ENCODE measurements at places on chromosomes 6 and 20.

DNA sequence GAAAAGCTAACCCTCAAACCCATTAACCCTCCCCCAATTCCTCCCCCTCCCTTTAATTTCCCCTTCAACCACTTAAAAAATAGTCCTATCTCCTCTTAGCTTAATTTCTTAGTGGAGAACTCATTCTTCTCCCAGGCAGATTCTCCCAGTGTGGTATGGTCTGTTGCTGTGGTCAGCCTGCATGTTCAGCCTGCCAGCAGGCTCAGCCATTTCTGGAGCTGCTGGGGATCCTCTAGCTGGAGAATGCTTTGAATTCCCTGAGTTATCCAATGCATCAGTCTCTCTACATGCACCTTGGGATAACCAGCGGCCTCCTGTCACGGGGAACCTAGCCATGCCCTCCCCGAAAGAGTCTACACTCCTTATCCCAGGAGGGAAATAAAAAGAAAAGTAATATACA is 375.4 kb upstream of the RSPO3 start:
- no peak for DNase-seq

- DNase-seq: no peak
Observed at GRCh38 chr20:971346-971745, 30.8 kb downstream of the RSPO4 start.

DNA sequence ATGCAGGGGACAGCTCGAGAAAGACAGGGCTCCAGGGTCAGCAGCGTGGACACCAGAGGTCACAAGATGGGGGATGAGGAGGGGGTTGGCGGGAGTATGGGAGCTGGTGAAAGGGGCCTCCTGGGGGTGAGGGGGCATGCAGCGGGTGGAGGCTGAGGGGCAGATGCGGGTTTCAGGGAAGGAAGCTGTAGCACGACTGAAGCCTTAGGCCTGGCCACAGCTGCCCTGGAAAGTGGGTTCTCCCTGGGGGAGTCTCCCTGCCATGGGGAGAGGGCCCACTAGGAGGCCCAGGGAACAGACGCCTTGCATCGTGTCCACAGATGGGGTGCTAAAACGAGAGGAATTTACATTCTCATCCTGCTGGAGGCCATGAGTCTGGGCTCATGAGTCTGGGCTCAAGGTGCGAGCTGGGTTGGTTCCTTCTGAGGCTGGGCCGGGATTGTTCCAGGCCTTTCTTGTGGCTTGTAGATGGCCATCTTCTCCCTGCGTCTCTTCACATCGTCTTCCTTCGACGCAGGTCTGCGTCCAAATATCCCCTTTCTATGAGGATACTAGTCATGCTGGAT is 18.0 kb downstream of the APCDD1L start:
- DNase-seq: no peak

GRCh38 chr20:54110457-54110856 is 40.1 kb upstream of the BCAS1 start:
- DNase-seq: no peak

DNA sequence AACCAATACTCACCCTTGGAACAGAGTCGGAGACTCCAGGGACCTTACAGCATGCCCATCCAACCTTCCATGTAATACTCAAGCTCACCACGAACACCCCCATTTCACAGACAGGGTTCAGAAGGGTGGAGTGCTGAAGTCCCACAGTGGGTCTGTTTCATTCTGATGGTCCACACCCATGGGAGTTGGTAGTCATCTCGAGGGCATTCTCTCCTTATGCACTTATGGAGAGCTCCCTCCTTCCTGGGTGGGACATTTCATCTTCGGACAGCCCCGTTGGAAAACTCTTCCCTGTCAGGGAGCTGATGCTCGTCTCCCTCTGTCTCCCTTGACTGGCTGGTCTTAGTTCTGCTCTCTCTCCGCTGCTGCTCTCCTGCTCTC is 38.9 kb downstream of the COX4I2 start:
- no peak for DNase-seq

- no peak for DNase-seq
Observed at GRCh38 chr6:108927927-108928326, 79.7 kb downstream of the ARMC2 start.

Data from dermis blood vessel endothelial cell (primary cell).